ENCODE measurements at places on chromosomes 4 and X. TPM values are rescaled to one million over a fixed set of nuclear protein-coding genes. Genes with fewer than 3 reads are reported as not detected.

FGFRL1 gene
- total RNA-seq: not detected

- no peaks in the 10 kb centered on the region for H3K4me1 ChIP-seq
- no peak for DNase-seq
- no peak overlapping the region for H3K4me3 ChIP-seq
- H3K27me3 ChIP-seq: no peaks in the 10 kb centered on the region
- no peaks in the 10 kb centered on the region for H3K36me3 ChIP-seq
- H3K27ac ChIP-seq: no peak overlapping the region
Observed at GRCh38 chr4:6427439-6428090, 44.8 kb downstream of the PPP2R2C start.

GRCh38 chrX:20144491-20144890, 2.9 kb upstream of the EIF1AX start:
- no peak overlapping the region for H3K4me3 ChIP-seq
- H3K27ac ChIP-seq: no peak overlapping the region
- H3K36me3 ChIP-seq: peaks cover 7% of the 10 kb centered on the region
- H3K4me1 ChIP-seq: peaks cover 36% of the 10 kb centered on the region
- H3K27me3 ChIP-seq: no peaks in the 10 kb centered on the region

DNA sequence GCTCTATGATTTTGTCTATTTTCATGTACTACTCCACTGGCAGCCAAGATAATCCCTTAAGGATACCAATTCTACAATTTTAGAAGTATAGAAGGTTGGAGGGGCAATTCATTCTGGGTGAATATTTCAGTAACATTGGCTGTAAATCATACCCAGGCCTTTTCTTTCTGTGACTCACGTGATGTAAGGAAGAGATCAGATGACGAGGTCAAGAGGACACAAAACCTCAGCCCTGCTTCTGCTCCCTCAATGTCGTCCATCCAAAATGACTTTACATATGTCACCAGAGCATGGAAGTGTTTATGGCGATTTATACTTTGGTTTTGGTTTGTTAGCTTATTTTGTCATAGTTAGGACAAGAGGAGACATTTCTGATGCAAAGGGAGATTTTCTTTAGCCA, 70.7 kb upstream of the SLC4A4 start:
- H3K27ac ChIP-seq: no peak overlapping the region
- no peaks in the 10 kb centered on the region for H3K4me1 ChIP-seq
- no peaks in the 10 kb centered on the region for H3K36me3 ChIP-seq
